Activated T-cell treated with anti-CD3 and anti-CD28 coated beads, Interleukin-2, amount 50 U/mL, for 24 hours (primary cell): ENCODE measurements at places on chromosomes 5 and 9.

DNA sequence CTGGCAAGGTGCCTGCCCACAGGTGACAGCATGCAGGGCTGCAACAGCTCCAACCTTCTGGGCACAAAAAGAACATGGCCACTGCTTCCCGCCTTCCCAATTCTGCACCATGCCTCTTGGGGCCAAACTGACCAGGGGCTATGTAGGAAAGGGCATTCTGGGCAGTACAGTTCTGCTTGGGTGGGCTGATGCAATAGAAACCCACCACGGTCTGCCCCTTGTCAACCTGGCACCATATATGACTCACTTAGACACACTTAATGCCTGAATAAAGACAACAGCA, 40.2 kb upstream of the FCN1 start:
- H3K4me1 ChIP-seq, result no peaks in the 10 kb centered on the region
- no peak overlapping the region for H3K27ac ChIP-seq
- DNase-seq, result no peak
- H3K4me3 ChIP-seq, result no peak overlapping the region

DNA sequence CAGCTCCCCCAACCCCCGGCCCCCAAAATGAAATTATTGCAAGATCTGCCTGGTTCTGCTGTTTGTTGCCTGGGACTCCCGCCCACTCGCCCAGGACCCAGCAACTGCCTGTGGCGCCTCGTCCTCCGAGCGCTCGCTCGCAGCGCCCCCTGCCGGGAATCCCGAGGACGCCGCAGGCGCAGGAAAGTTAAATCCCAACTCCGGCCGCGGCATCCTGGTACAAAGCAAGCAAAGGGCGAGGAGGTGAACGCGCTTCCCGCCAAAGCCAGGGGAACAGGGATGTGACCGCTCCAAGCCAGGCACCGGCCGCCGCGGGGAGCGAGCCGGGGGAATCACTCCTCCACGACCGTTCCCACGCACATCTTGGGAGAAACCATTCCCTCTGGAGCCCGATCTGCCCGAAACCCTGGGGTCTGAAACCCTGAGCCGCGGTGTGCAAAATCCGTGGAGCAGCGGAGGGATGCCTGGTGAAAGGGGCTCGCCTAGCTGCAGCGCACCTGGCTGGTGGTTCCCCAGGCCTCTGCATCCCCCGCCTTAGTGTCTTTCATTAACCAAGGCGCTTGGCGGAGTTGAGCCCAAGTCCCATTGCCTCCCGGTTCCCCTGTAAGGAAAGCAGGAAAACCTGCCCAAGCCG, 1.3 kb downstream of the SEMA5A start:
- peak overlapping the region; percentile 51 for H3K4me3 ChIP-seq
- no peaks in the 10 kb centered on the region for H3K36me3 ChIP-seq
- DNase-seq, result peak; percentile 54
- peaks cover 39% of the 10 kb centered on the region for H3K27me3 ChIP-seq

- no peak overlapping the region for H3K27ac ChIP-seq
- H3K4me3 ChIP-seq, result no peak overlapping the region
- no peaks in the 10 kb centered on the region for H3K27me3 ChIP-seq
- H3K4me1 ChIP-seq, result no peaks in the 10 kb centered on the region
Observed at GRCh38 chr9:81393985-81394811, 295.1 kb downstream of the TLE1 start.

DNA sequence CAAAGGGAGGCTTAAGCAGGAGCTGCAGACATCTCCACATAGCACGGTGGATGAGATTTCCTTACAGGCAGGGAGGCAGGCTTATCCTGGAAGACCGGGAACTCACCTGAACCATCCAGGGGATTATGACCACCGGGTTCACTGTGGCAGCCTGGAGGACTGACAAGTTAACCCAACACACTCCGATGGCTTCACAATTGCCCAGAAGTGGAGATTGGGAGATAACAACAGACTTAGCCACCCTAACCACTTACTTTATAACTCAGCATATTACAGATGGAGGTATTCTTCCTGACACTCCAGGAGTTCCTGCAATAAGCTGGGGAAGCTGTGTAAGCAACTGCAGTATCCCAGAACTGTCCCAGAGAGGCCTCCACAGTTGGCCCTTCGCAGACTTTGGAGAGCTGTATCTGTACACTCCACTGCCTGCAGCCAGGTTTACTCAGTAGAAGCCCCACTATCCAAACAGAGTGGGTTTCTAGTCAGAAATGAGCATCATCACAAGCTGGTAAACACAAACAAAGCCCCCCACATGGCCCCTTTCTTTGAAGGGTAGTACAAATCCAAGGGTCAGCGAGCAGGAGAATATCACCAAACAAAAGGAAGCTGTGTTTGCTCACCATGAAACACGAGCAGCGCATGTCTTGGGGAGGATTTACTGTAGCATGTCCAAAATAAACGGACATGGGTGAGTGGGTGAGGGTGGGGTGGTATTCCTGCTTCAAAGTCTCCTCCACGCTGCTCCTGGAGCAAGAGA, 462.2 kb downstream of the RASEF start:
- no peak overlapping the region for H3K27ac ChIP-seq
- no peak overlapping the region for H3K4me3 ChIP-seq
- no peaks in the 10 kb centered on the region for H3K36me3 ChIP-seq
- no peaks in the 10 kb centered on the region for H3K27me3 ChIP-seq

DNA sequence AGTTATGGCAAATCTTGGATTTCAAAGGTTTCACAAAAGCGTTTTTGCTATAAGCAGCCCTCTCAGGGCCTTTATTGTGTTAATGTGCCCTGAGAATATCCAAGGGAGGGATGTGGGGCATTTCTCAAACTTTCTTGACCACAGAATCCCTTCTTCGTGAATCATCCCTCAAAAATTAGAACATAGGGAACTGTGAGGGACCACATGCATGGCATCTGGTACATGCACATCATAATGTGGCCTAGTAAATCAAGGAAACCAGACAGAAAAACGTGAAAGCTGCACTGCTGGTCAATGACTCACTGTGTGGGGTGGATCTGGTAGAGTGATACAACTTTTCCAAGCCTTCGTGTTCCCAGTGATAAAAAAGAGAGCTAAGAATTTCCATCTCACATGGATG, 22.4 kb downstream of the DDX31 start:
- H3K27me3 ChIP-seq, result no peaks in the 10 kb centered on the region
- peak overlapping the region; percentile 71 for H3K27ac ChIP-seq
- peaks cover 100% of the 10 kb centered on the region for H3K36me3 ChIP-seq
- DNase-seq, result no peak
- H3K4me3 ChIP-seq, result no peak overlapping the region

DNA sequence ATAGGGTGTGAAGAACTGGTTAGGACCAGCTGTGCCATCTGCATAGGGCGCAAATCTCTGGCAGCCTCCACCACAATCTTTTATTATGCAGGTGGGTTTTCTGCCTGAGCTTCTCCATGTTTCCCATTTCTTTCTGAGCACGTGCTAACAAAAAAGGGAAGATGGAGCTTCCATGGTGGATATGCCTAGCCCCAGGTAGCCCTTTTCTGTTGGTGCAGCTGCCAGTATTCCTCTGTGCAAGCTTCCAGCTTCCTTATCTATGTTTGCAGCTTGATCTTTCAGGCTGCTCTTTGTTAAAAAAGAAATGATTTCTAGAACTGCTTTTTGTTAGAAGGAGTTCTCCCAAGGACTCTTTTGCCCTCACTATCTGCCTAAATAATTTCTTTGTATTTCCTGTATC, 95.0 kb upstream of the EPB41L4A start:
- no peak overlapping the region for H3K27ac ChIP-seq
- H3K4me3 ChIP-seq, result no peak overlapping the region
- no peaks in the 10 kb centered on the region for H3K4me1 ChIP-seq
- DNase-seq, result no peak
- H3K36me3 ChIP-seq, result no peaks in the 10 kb centered on the region

GRCh38 chr9:109098960-109099308, 20.8 kb downstream of the TMEM245 start:
- peaks cover 64% of the 10 kb centered on the region for H3K36me3 ChIP-seq
- H3K4me1 ChIP-seq, result peaks cover 89% of the 10 kb centered on the region

GRCh38 chr9:114395334-114395617, 7.5 kb upstream of the AKNA start:
- H3K4me3 ChIP-seq, result peak overlapping the region; percentile 44
- H3K27ac ChIP-seq, result peak overlapping the region; percentile 83
- no peaks in the 10 kb centered on the region for H3K27me3 ChIP-seq
- no peak for DNase-seq
- H3K36me3 ChIP-seq, result peaks cover 64% of the 10 kb centered on the region

- DNase-seq, result no peak
- H3K36me3 ChIP-seq, result no peaks in the 10 kb centered on the region
- no peak overlapping the region for H3K27ac ChIP-seq
Observed at GRCh38 chr9:35432076-35432475, 57.8 kb upstream of the RUSC2 start.

DNA sequence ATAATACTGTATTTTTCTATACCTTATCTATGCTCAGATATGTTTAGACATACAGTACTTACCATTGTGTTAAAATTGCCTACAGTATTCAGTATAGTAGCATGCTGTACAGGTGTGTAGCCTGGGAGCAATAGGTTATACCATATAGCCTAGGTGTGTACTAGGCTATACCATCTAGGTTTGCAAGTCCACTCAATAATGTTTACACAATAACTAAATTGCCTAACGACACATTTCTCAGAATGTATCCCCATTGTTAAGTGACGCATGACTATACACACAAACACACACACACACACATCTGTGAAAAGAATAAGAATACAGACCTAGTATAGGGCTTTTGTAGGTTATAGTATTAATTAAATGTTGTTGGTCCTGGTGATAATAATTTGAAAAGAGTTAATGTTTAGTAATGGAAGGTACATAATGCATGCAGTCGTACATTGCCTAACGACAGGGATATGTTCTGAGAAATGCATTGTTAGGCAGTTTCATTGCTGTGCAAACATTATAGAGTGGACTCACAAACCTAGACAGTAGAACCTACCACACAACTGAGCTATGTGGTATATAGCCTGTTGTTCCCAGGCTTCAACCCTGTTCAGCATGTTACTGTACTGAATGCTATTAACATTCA, 13.6 kb downstream of the TDRD7 start:
- no peaks in the 10 kb centered on the region for H3K27me3 ChIP-seq
- H3K36me3 ChIP-seq, result peaks cover 33% of the 10 kb centered on the region
- peaks cover 7% of the 10 kb centered on the region for H3K4me1 ChIP-seq
- DNase-seq, result no peak
- H3K4me3 ChIP-seq, result no peak overlapping the region

DNA sequence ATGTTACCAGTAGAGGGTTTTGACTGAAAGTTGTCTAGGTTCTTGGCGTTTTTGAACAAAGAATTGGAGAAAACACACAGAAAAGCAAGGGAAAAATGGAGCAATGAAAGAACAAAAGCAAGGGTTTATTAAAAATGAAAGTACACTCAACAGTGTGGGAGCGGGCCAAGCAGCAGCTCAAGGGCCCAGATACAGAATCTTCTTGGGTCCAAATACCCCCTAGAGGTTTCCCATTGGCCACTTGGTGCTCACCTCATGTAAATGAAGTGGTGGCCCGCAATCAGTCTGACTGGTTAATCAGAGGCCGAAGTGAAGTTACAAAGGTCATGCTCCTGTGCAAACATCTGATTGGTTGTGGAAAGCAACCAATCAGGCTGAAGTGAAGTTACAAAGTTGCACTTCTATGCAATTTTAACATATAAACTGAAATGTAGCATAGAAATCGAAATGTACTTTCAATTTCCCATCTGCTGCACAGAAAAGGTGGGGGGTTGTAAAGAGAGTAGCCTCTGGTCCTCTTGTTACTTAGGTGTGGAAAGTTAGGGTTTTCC, 1.9 kb upstream of the GM2A start:
- peaks cover 49% of the 10 kb centered on the region for H3K4me1 ChIP-seq
- H3K27ac ChIP-seq, result peak overlapping the region; percentile 83
- H3K36me3 ChIP-seq, result peaks cover 2% of the 10 kb centered on the region
- H3K4me3 ChIP-seq, result peak overlapping the region; percentile 86
- peak; percentile 42 for DNase-seq

- H3K4me1 ChIP-seq, result no peaks in the 10 kb centered on the region
- no peak overlapping the region for H3K4me3 ChIP-seq
- DNase-seq, result no peak
Observed at GRCh38 chr5:155097995-155098394, 84.4 kb downstream of the KIF4B start.
